H54 (cell line): ENCODE measurements at places on chromosomes 2 and 18.

- no peak for DNase-seq
Observed at GRCh38 chr18:55316486-55317184, 271.4 kb downstream of the TCF4 start.

DNA sequence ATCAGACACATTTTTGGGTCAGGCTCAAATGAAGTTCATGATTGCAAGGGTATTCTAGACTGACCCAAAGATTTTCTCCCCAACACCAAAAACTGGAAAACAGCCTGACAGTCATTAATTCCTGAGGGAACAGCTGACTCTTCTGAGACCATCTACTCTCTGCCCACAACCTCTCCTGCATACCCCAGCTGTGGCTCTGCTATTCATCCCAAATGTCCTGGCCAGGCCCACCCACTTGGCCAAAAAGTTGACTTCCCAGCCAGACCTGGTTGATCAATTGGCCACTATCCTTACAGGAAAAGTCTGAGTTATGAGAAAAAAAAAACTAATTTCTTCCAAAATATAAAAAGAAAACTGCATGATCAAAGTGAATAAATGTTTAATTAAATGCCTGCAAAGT lies 103.8 kb upstream of the ST3GAL5 start:
- DNase-seq, result no peak

GRCh38 chr2:96102596-96103186 lies 13.7 kb downstream of the ADRA2B start:
- DNase-seq, result no peak

DNA sequence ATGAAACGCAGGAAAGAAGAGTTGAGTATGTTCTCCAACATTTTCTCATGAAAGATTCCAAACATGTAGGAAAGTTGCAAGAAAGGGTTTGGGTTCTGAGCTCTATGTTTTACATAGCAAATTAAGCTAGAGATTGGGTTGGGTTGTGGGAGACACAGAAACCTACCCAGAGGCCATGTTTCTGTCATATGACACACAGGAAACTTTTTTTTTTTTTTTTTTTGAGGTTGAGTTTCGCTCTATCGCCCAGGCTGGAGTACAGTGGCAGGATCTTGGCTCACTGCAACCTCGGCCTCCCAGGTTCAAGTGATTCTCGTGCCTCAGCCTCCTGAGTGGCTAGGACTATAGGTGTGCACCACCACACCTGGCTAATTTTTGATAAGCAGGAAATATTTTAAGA lies 57.6 kb downstream of the DOCK10 start:
- no peak for DNase-seq

DNA sequence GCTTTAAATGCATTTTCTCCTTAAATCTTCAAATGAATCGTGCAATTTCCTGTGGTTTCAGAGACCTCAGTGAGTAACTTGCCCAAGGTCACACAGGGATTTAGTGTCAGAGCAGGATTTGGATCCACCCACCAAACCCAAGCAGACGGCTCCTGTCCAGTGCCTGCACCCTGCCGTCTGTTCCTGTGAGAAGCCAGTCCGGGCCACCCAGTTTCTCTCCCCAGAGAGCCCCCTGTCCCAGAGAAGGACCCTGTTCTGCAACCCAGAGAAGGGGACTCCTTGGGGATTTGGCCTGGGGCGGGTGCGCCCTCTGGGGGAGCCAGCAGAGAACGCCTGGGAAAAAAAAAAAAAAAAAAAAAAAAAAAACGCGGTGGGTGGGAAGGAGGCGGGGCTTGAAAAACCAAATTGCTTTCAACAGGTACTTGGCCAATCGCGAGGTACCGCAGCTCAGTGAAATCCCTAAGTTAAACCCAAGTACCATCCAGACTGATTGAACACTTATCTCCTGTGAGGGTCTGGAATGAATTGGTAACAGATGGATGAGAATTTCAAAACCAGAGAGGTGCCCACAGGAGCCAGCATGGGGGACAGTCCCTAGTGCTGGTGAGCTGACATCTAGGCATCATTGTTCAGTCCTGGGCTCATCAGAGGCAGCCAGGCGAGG lies 30.9 kb upstream of the REEP1 start:
- DNase-seq, result peak; percentile 44

DNA sequence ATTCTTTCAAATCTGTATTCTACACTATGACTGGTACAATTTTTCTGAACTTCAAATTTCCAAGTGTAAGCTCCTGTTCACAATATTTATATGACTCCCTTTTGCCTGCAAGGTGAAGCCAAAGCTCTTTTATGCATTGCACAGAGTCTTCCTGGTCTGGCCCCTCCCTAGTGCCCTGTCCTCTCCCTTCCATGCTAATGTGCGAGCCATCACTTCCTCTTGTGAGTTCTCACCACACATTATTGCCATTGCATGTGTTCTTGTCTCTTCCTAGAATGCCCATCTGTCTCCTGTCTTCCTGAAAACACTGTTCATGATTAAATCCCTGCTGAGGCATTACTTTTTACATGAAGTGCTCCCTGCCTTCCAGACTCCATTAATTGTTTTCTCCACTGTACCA lies 169.9 kb downstream of the MC4R start:
- no peak for DNase-seq

DNA sequence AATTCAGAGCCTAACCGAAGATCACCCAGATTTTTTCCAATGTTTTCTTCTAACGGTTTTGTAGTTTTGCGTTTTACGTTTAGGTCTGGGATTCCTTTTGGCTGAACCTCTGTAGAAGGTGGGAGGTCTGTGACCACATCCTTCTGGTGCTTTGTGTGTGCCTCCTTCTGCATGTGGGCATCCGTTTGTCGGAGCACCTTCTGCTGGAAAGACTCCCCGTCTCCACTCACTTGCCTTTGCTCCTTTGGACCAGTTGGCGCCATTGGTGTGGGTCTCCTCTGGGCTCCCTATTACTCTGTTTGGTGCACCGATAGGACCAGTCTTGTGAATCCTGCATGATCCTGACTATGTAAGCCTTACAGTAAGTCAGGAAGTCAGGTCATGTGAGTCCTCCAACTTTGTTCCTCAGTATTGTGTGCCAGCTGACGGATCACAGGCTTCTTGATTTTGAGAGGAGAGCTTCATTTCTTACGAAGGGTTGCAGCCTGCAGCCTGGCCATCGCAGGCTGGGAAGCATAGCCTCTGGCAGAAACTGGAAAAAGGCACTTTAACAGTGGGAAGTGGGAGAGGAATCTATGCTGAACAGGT lies 13.6 kb downstream of the AQP12A start:
- DNase-seq, result no peak

- DNase-seq, result no peak
Observed at GRCh38 chr2:98777076-98777475, 46.1 kb upstream of the MGAT4A start.

DNA sequence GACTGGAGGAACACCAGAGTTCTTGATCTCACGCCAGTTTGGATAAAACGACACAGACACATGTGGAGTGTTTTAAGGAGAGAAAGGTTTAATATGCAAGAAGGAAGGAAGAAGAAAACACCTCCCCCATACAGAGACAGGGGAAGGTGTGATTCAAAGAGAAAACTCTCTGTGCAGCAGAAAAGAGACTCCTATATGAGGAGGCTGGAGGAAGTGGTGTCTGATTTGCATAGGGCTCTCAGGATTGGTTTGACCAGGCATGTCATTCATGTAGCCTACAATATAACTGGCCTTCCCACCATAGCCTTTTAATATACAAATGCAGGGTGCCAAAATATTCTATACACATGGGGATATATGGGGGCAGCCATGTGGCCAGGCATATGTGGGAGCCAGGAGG lies 1386.5 kb downstream of the RPIA start:
- no peak for DNase-seq

- no peak for DNase-seq
Observed at GRCh38 chr2:106307860-106308259, 113.8 kb upstream of the UXS1 start.

DNA sequence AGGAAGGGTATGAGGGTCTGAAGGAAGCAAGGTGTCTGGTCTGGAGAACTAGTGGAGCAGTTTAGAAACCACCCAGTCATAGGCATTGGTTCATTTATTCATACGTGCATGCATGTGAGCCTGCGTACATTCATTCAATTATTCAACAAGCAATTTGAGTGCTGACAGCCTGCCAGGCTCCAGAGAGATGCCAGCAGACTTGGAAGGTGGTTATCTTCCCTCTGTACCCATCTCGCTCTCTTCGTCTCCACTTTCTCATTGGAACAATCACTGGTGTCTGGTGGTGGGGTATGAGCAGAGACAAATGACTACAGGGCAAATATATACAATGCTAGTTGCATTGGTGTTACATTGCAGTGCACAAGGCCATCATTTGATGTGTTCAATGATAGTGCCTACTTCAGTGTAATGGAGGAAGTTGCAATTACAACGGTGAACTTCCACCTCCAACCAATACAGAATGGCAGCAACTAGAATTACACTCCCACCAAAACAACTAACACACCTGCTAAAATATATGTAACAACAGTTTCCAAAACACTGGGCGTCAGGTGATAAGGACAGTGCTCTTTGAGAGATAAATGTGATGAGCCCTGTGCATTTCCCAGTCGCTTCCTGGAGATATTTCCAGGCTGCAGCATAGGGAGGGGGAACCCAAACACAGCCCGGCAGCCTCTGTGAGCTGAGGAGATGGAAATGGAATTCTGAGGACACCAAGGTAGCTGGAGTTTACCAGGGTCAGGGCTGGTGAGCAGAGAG lies 32.6 kb upstream of the CNGA3 start:
- DNase-seq, result no peak

GRCh38 chr2:65278531-65278981 lies 50.9 kb downstream of the ACTR2 start:
- no peak for DNase-seq

- no peak for DNase-seq
Observed at GRCh38 chr2:212042562-212042961, 496.0 kb downstream of the ERBB4 start.

- no peak for DNase-seq
Observed at GRCh38 chr2:105183555-105184323, 57.8 kb upstream of the GPR45 start.

DNA sequence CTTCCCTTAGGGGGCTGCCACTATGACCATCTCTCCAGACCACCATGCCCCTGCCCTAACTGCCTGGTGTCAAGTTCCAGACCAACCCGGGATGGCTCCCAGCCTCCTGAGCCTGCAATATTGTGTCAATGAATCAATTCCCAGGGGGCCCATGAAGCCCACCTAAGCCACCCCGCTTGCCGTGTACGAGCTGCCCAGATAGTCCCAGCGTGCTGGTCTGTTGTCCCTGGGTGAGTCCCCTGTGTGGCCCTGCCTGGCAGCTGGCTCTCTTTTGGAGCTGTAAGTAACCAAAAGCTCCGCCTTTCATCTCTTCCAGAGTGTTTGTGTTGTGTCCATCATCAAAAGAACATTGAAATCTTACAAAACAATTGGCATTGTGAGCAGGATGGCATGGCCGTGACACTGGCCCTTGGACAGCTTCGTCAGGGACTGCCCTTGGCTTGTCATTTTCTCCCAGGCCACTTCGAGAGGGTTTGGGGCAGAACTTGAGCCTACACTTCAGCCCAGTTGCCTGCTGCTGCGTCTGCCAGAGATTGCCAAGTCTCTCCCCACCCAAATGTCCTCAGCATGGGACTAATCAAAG lies 11.3 kb upstream of the MAL start:
- no peak for DNase-seq

DNA sequence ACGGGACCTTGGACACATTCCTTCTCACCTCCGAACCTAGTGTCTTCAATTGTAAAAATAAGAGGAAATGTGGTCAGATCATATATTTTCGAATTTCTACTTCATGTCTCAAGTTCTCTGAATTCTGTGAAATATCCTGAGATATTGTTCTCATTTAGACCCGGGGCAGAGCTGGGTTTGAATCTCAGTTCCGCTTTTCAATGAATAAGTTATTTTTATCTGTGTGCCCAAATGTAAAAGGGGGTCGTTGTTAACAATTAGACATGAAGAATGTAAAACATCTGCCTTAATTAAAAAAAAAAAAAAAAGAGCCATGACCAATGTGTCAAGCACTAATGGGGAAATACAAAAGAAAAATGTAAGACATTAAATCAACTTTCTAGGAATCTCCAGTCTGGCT lies 48.9 kb upstream of the BCL11A start:
- no peak for DNase-seq

DNA sequence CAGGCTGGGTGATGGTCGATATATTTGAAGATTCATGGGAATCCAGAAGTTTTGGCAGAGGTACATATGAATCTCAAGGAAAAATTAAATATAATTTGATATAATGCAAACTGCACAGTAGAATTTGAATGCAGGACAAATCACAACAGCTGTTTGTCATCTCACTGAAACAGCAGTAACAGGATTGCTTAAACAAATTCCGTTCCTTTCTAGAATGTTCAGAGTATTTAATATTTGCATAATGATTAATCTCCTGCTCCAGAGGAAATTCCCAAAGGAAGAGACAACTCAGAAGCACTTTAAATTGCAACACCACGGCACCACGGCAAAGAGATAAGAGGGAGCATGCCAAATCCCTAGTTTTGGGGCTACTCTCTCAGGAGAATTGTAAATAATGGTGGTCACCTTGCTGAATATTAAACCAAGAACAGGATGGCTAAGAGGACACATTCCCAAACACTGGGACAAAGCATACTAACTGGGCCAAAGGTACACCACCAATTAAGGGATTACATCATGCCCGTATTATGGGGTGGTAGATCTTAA lies 67.8 kb upstream of the MAP4K3 start:
- DNase-seq, result no peak

- DNase-seq, result no peak
Observed at GRCh38 chr2:230400454-230400853, 15.5 kb upstream of the SP100 start.

- no peak for DNase-seq
Observed at GRCh38 chr18:36402765-36403396, 105.4 kb downstream of the FHOD3 start.
